Astrocyte (in vitro differentiated cells and primary cell): ENCODE measurements at places on chromosomes 2 and 18. TPM values are rescaled to one million over a fixed set of nuclear protein-coding genes. Genes with fewer than 3 reads are reported as not detected.

- no peak for DNase-seq
Observed at GRCh38 chr2:70835643-70836042, at the start of gene CD207. TSS of gene CD207 (minus strand) at chr2:70835816. CDS start at chr2:70835776, 40 bp downstream.

DNA sequence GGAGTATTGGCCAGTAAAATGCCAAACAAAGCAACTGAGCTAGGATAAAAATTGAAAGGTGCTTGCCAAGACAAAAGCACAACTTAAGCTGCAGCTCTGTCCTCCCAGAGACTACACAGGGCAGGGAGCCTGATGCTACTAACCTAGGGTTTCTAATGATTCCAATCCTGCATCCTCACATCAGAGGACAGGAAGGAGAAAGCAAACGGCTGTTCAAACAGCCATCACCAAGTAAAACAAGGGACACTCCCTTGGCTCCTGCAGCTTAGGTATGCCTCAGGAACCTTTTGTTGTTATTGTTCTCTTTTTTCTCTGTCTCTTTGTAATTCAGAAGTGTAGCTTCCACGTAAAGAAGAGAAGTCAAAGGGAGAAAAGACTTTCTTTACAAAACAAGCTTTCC is 99.5 kb downstream of the TCF4 start:
- DNase-seq: no peak

KRTCAP3 gene
- total RNA-seq: 1.4 and 1.9 TPM in 2 replicates

LRP1B gene
- 1.5 and 2.5 TPM in 2 replicates for total RNA-seq
